ENCODE measurements at places on chromosomes 12 and 14.

- DNase-seq: no peak
Observed at GRCh38 chr12:24808651-24809050, 140.2 kb downstream of the BCAT1 start.

DNA sequence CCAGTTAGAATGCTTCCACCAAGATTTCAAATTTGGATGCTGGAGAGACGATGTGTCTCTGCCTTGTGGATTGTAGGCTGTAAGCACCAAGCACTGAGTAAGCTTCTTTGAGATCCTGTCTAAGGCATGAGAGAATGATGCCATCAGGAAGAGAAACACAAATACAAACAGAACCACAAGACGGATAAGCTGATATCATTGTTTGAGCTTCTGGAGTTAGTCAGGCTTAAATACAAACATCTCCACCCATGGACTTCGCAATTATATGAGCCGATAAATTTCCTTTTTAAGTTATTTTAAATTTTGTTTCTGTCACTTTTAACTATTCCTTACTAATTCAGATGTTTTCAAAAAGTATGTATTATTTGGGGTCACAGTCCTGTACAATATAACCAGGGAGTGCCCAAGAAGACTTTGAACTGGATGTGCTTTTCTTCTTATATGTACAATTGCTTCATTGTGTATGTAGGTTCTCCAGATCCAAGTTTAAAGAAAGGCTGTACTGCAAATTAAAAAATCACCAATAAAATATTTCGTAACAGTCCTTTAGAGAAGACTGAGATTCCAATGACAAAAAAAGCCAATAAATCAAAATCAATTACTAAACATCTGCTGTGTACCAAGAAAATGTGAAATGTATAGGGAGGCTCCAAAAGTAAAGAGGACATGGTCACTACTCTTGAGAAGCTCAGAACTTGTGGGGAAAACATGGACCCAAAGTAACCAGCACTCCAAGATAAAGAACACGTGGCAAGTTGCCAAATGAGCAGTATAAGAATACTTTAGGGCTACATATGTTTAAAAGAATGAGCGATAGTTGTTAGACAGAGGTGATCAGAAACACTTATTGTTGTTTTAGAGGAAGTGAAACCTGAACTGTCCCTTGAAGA, 274.1 kb downstream of the ADAMTS20 start:
- no peak for DNase-seq

DNA sequence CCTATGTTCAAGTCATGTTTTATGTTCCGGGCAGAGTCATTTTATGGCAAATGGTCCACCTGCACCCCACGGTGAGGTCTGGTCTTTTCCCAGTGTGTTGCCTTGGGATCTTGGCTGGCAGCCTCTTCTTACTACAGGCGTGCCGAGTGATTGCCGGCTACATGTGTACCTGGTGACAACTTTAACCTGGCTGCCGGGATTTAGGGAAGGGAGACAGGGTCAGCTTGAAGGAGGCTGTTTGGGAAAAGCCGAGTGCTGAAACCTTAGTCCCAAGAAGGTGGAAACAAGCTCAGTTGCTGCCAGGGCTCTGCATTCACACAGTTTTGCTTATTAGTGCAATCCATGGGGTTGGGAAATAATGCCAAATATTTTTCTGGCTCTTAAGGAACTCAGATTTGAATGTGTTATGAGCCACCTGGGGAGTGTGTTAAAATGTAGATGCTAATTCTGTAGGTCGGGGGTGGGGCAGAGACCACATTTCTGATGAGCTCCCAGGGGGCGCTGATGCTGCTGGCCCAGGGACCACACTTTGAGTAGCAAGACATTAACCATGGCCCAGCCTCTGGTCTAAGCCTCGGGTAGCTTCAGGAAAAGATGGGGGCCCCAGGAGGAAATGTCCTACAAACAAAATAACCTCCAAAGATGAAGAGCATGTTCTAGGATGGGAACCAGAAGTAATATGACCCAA, 179.6 kb downstream of the TBX5 start:
- DNase-seq: no peak

DNA sequence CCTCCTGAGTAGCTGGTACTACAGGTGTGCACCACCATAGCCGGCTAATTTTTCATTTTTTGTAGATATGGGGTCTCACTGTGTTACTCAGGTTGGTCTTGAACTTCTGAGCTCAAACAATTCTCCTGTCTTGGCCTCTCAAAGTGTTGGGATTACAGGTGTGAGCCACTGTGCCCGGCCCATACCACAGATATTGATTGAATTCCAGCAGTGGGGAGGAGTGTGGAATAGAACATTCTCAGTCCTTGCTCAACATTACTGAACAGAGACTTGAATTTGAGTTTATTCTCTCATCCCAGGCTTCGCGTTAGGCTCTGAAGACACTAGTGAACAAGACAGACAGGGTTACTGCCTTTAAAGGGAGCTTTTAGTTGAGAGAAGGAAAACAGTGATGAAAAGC, 39.6 kb downstream of the PTPN11 start:
- DNase-seq: no peak

DNA sequence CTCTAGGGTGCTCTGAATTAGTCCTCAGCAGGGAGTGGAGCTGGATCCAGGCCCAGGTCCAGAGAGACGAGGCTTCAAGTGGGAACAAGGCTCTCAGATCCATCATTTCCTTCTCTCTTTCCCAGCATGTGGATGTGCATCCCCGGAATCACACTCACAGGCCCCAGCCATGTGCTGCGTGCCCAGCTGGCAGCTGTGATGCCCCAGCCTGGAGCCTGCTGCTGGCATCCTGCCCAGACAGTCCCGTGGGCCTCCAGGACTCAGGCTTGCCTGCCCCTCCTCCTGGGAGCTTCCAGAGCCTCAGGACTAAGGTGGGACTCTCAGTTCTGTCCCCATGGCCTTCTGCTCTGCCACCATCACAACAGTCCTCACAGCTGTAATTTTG, 6.2 kb upstream of the KRT84 start:
- no peak for DNase-seq

DNA sequence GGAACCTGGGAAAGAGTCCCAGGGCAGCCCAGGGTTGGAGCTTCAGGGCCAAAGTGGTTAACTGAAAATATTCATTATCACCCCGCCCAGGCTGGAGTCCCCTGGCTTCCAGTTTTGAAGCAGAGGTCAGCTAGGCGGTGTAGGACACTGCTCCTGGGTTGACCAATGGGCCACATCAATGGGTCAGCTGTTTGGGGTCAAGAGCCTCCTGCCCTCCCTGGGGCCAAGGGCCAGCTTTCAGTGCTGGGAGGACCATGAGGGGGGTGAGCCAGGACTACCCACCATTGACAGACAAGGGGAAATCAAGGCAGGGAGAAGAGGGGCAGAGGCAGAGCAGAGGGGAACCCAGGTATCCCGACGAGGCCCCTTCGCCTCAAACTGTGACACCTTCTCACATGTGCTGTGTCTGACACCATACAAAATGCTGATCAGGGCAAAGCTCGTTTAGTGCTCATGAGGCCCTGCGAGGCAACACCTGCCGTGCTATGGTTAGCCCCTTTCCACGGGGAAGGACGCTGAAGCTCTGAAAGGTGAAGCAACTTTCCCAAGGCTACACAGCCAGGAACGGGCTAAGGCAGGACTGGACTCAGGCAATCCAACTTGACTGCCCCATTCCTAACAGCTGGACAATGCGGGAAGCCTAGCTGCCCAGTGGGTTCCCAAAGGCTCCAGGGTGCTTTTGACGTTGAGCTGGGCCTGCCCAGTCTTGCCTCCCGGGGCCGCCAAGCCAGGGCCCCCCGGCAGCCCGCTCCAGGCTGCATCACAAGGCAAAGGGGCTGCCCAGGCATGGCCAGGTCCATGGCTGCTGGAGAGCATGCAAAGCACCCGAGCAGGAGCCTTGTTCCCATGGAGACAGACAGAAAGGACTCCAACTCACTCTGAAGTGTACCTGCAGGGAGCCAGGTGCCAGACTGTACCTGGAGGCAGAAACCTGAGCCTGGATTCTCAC, 2.0 kb downstream of the SYNE3 start:
- DNase-seq: no peak

DNA sequence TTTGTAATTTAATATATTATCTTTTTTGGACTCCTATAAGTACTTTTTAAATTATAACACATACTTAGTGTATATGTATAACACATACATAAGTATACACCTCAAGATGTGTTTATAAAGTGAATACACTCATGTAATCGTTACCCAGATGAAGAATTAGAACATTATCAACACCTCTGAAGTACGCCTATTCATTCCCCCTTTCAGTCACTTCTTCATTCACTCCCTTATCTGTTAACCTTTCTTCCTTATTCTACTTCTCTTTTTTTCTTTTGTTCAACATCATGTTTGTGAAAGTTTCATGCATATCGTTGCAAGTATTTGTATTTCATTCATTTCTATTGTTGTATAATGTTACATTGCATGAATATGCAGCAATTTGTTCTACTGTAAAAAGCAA, 98.5 kb downstream of the ARID2 start:
- no peak for DNase-seq

- DNase-seq: no peak
Observed at GRCh38 chr12:4825011-4825858, 84.5 kb upstream of the KCNA1 start.

GRCh38 chr12:122297494-122297893, 31.2 kb upstream of the VPS33A start:
- no peak for DNase-seq

DNA sequence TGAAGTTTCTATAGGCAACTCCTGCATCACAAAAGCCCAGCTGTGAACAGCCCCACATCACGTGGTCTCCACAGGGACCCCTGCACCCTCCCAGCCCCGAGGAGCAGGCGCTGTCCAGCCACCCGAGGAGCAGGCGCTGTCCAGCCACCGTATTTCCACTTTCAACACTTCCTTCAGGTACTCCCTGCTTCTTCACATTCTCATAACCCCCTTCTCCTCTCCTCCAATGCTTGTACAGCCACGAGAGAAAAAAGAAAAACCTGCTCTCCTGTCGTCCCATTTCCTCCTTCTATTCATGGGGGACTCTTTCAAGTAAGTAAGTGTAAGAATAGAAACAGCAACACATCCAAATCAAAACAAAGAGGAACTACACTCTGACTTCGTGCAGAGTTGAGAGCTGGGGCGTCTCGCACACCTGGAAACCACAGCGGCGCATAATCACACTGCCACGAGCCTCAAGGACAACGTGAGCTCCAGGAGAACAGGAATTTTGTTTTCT, 11.9 kb downstream of the CDC42BPB start:
- no peak for DNase-seq

- DNase-seq: no peak
Observed at GRCh38 chr14:29759521-29760340, 167.9 kb downstream of the PRKD1 start.

DNA sequence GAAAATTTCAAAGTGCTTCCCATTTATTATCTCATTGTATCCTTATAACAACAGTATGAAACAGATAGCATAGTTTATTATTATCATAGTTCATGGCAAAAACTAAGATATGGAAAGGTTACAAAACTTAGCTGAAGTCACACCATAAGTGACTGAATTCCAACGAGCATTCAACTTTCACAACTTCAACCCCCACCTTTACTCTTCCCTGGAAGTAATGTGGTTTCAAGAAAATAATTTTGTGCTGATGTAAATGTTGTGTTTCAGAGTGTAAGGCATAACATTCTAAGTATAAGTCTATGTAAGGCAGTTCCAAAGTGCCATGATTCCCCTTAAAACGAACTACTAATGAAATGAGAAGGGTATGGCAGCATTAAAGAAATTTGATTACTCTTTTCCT, 454.5 kb downstream of the BCAT1 start:
- no peak for DNase-seq

GRCh38 chr14:56092763-56093162, 25.4 kb upstream of the PELI2 start:
- DNase-seq: no peak

DNA sequence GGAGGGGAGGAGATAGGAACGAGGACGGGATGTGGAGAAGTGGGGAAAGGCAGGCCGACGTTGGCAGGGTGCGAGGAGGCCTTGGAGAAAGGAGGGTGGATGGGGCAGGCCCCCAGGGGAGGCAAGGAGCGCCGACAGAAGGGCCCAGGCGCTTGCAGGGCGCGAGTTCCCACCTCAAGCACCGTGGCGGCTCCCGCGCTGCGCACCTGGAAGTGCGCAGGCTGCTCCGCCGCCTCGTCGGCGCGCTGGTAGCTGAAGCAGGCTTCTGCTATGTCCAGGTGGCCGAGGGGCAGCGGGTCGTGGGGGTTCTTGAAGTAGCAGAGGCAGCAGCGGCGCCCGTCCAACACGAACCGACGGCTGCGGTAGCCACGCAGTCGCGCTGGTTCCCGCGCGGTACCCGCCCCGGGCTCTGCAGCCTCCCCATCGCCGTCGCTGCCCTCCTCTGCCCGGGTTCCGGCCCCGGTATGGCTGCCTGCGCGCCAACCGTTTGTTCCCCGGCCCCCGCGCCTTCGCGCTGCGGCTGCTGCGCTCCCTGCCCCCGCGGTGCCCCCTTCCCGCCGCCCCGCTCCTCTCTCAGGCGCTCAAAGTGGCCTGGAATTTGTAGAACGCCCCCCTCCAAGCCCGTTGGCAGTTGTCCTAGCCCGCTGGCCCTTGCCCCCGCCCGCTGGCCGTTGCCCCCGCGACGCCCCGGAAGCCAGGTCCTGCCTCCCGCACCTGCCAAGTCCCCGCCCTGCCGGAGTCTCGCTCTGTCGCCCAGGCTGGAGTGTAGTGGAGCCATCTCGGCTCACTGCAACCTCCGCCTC, 1.1 kb upstream of the ACTR6 start:
- peak; percentile 85 for DNase-seq

GRCh38 chr12:32522331-32523221, 123.2 kb downstream of the FGD4 start:
- no peak for DNase-seq

- no peak for DNase-seq
Observed at GRCh38 chr14:35535483-35536112, 1.6 kb downstream of the INSM2 start.

DNA sequence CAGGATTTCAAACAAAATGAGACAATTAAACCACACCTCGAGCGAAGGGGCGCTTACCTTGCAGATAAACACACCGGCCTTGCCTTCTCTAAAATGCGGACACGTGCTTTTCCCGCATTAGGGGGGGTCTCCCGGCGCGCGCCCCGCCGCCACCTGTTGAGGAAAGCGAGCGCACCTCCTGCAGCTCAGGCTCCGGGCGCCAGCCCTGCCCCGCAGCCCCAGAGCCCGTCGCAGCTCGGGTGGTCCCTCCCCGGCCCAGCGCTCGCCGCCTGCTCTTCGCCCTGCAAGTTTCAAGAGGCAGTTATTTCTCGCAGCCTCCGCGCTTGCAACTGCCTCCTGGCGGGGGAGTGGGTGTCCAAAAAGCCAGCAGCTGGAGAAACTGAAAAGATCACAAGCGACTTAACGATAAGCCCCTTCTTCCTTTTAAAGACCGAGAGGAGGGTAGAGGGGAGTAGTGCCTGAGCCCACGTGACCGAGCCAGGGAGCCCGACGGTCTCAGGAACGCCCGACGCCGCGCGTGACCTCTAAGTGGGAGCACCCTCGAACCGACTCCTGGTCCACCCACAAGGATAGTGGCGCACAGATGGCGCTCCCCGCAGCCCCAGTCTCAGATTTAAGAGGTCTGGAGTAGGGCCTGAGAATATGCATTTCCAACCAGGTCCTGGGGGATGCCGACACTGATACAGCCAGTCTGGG, at the start of gene ESR2:
TSS of gene ESR2 (minus strand) at position 396 of the 696 bp plus-strand sequence. CDS start 11,386 bp downstream, outside the sequence.
- DNase-seq: peak; percentile 35

GRCh38 chr12:7099290-7099996, 7.2 kb upstream of the C1R start:
- no peak for DNase-seq

- no peak for DNase-seq
Observed at GRCh38 chr14:73944432-73945158, 5.3 kb downstream of the FAM161B start.
